Stimulated activated CD4-positive, alpha-beta T cell treated with anti-CD3 and anti-CD28 coated beads, Interleukin-4, amount 100 ng/mL, for 24 hours (primary cell): ENCODE measurements at places on chromosomes 11 and 22.

GRCh38 chr11:69825037-69825834 lies 6.0 kb upstream of the FGF3 start:
- no peak for DNase-seq

- DNase-seq: no peak
These were observed 2.5 kb downstream of the FJX1 start for GRCh38 chr11:35620795-35621194.

DNA sequence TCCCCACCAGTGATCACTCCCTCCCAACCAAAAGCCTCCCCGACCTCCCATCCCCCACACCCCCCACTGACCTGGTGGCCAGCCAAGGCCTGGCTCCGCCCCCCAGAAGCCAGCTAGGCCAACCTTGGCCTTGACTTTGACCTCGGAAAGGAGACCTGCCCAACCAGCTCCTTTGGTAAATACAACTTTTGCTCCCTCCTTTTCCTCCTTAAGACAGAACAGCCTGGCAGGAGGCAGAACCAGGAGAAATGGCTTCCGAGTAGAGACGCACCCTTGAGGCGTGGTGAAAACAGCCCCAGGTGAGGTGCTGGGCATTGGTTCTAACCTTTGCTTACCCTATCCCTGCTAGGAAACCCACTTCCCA lies 27.0 kb downstream of the PLEKHA7 start:
- DNase-seq: no peak

GRCh38 chr11:35477901-35478300 lies 47.5 kb downstream of the PAMR1 start:
- no peak for DNase-seq

DNA sequence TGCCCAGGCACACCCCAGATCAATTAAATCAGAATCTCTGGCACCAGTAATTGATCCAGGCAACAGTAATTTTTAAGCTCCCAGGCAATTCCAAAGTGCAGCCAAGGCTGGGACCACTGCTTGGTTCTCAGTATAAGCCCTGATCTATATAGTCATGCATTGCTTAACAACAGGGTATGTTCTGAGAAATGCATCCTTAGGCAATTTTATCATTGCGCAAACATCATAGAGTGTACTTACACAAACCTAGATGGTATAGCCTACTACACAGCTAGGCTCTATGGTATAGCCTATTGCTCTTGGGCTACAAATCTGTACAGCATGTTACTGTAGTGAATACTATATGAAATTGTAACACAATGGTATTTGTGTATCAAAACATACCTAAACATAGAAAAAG lies 651 bp upstream of the C11orf42 start:
- no peak for DNase-seq

DNA sequence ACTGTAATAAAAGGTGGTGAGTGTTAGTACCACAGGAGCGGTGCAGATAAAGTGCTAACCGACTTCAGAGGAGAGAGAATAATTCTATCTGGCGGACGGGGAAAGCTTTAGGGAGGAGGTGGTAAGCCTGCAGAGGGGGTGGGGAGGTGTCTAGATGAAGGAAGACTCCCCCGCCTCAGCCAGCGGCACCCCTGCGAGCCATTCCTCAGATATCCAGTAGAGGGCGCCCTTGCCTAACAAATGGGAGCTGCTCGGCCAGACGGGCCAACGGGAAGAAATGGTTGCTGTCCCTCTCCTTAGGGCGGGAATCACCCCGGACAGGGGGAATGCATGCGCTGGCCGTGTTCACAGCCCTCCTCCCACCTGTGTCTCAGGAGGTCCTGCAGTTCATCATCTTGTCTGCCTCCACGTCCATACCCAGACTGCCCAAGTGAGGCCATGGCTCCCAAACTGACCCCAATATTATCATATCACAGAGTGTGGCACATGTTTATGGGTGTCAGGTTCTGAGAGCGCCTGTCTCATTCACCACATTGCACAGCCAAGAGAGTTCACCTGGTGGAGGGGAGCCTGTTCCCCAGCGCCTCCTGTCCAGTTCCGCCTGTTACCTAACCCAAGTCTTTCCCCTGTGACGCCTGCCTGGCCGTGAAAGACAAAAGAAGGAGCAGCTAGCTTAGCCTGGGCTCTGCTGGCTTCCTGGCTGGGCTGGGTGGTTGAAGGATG lies 85.5 kb downstream of the ST3GAL4 start:
- peak; percentile 78 for DNase-seq

DNA sequence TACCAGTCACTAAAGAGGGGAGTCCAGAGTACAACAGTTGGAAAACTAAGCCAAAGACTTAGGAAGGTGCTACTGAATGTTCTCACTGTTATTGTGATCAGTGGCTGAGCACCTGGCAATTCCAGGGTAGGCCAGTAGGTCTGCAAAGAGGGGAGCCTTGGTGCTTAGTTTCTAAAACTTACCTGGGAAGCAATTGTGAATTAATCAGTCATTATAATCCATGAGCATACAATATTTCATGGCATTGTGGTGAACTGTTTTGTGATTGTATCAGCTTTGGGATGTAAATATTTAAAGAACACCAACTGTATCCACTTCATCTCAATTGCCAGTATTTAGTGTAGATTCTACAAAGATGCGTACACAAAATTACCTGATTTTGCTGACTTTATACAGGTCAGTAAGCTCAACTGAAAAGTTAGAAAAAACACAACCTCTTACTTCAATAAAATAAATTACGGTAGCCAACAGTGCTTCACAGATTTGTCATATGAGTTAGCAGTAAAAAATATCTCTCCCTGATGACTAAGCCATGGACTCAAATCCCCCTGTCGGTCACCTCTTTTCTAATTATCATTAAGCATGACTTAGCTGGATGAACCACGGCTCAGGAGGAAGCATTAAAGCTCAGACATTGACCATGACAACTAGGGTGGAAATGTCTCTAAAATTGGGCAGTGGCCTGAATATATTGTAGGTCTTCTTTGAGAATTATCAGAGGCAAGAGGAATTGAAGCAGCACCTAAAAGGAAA lies 30.8 kb upstream of the SORL1 start:
- DNase-seq: no peak

GRCh38 chr11:96486890-96487611 lies 97.2 kb downstream of the JRKL start:
- no peak for DNase-seq

DNA sequence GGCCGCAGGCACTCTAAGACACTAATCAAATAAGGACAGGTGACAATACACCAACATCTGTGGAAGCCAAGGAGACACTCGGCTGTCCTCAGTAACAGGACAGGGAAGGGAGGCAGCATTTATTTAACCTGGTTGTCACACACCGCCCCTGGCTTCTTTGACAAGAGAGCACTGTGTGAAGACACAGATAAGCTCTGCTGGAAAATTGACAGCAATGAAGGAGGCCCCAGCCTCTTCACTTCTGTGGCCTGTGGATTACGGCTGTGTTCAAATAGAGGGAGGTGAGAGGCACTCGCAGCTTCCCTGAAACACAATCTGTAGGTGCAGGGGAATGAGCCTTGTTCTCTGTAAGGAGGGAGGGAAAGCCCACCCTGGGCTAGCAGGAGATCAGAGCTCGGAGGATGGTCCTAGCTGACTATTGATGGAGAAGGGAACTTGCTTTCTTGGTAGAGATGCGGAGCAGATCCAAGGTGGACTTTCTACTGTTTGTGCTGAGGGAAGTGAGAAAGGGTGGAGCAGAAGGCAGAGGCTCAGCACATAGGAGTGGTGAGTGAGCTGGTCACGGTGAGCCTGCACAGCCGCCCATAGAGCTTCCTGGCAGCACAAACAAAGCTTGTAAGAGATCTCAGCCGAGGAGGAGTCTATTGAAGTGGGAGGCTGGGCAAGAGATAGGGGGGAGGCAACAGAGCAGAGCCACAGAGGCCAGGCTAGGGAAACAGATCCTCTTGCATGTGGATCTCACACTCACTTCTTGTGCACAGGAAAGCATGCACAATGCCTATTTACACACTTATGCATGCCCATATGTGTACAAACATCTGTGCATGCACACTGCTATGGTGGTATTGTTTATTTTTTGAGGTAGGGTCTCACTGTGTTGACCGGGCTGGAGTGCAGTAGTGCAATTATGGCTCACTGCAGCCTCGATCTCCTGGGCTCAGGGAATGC lies 114.6 kb upstream of the THY1 start:
- no peak for DNase-seq

DNA sequence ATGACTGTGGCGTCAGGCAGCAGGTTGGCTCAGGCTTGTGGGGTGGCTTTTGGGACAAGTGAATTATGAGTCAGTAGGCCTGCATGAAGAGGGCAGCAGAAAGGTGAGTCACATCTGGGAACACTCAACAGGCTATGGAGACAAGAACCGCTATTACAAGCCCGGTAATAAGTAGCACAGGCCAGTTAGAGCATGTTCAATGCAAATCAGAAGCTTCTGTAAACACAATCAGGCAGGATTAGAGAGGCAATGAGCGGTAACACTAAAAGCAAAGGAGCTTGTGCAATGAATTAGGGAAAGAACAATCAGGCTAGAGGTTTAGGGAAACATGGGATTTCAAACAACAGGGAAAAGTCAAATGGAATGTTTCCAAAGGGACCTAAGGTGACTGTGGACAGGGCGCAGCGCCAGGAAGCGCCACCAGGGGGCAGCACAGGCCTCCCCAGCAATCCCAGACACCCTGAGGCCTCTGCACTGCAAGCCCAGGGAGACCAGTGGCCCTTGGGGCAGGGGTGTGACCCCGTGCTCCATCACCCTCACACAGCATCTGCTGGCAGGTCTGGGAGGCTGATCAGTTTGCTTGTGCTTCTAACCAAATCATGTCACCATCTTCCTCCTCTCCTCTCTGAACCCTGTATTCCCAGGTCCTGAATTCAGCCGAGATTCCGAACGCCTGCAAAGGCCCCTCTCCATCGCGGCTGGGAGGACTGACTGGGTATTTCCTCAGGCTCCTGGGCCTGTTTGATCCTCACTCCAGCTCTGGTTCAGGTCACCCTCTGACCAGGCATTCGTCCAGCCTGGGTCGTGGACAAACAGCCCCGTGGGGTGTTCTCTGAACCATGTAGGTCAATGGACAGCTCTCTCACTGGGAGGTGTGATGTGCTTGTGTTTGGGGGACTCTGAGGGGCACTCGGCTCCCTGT lies 50.0 kb downstream of the C11orf58 start:
- DNase-seq: peak; percentile 58

DNA sequence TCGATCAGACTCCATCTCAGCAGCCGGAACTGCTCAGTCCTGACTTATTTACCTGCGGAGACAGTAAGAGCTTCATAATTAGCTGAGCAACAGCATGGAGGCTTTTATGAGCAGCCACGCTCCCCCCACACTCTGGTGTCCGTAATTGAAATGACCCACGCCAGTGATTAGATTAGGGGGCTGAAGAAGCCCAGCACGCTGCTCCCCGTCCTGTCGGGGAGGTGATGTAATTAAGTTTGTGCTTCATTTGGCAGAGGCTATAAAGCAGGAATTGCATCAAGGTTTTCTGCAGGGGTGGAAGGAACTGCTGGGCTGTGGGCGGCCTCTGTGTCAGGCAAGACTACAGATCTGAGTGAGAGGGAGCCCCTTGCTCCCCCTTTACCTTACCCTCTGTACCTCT lies 22.8 kb upstream of the HTR3A start:
- DNase-seq: no peak

- no peak for DNase-seq
These were observed 19.9 kb downstream of the TP53I11 start for GRCh38 chr11:44930588-44931302.
